Endodermal cell (in vitro differentiated cells): ENCODE measurements at places on chromosomes 6 and 20. TPM values are rescaled to one million over a fixed set of nuclear protein-coding genes. Genes with fewer than 3 reads are reported as not detected.

Gene PXDC1
- total RNA-seq, result 4.6 to 5.1 TPM (median 5.0 TPM) in 3 replicates

Gene HTR1E
- 1.3 and 1.6 TPM in 2 replicates for total RNA-seq

Gene TNFAIP3
- 4.4 and 5.2 TPM in 2 replicates for total RNA-seq

Gene RWDD2A
- total RNA-seq, result 5.1 to 8.1 TPM (median 7.5 TPM) in 3 replicates

Gene SYCP2L
- 6.0 to 12.4 TPM (median 10.9 TPM) in 3 replicates for total RNA-seq

Gene PSMB9
- 0.43 TPM in 1 of 2 replicates, not detected in the other for total RNA-seq

Gene FLOT1
- total RNA-seq, result 109 and 121 TPM in 2 replicates

Gene LYRM2
- 20.2 and 21.9 TPM in 2 replicates for total RNA-seq

Gene CALHM6
- 0.72 TPM in 1 of 2 replicates, not detected in the other for total RNA-seq

Gene SAMD5
- total RNA-seq, result 0.49 to 0.93 TPM (median 0.69 TPM) in 3 replicates

Gene PACRG
- total RNA-seq, result 0.27 and 0.44 TPM in 2 replicates

Gene DNAH8
- not detected in 3 replicates for total RNA-seq

Gene GGTLC1
- not detected in 2 replicates for total RNA-seq

Gene GFOD1
- total RNA-seq, result 1.9 and 2.1 TPM in 2 replicates

Gene SGK2
- 0.61 and 1.6 TPM in 2 replicates for total RNA-seq
